ENCODE measurements at places on chromosomes 2 and 18.

DNA sequence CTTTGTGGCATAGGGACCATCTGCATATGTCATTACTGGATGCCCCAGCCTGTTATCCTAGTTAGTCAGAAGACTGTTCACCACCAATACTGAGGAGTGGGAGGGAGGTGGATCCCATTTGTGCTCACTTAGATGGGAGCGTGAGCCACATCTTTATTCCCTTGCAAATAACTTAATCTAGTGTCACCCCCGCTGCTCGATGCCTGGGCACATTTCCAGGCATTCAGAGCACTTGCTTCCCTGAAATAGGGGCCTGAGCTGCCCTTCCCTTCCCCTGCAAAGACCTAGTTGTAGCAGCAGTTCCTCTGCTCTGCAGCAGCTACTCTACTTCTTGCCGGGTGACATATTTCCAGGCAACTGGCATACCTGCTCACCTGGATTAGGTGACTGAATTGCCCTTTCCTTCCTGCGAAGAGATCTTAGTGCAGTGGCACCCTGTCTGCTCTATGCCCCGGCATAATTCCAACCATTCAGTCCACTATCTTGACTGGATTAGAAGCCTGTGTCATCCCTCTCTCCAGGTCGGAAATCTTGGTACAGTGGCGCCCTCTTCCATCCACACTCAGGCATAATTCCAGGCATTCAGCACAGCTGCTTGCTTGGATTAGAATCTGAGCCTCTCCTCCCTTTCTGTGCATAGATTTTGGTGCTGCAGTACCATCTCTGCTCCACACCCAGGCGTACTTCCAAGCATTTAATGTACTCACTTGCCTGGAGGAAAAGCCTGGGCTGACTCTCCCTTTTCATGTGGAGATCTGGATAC is 1389.1 kb upstream of the TMEFF2 start:
- no peak for DNase-seq

DNA sequence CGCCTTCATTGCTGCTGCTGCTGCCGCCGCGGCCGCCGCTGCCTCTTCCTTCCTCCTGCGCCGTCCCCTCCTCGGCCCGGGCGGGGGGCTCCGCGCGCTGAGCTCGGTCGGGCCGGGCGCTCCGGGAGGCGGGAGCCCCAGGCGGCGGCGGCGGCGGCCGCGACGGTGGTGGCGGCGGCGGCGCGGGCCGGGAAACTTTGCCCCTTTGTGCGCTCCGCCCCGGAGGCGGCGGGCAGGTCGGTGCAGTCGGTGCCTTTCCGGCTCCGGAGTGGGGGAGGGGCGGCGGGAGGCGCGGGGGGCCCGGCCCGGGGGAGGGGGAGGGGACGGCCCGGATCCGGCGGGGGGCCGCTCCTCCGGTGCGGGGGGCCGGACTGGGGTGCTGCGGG is 205 bp downstream of the TET3 start:
- peak; percentile 60 for DNase-seq

GRCh38 chr2:223725494-223725893 is 111.9 kb downstream of the AP1S3 start:
- peak; percentile 17 for DNase-seq

GRCh38 chr18:29361843-29362242 is 1184.9 kb upstream of the CDH2 start:
- DNase-seq = no peak

GRCh38 chr18:60870261-60871153 is 462.7 kb upstream of the CDH20 start:
- DNase-seq = no peak

DNA sequence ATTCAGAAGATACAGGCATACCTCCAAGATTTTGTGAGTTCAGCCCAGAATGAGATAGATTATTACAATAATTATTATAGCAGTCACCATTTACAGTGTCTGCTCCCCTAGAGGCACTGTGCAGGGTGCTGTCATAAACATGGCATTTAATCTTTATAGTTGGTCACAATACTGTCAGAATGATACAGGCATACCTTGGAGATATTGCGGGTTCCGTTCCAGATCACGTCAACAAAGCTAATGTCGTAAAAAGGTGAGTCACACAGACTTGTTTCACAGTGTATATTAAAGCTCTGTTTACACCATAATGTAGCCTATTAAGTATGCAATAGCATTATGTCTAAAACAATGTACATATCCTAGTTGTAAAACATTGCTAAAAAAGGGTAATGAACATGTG is 45.6 kb downstream of the ZRANB3 start:
- no peak for DNase-seq

DNA sequence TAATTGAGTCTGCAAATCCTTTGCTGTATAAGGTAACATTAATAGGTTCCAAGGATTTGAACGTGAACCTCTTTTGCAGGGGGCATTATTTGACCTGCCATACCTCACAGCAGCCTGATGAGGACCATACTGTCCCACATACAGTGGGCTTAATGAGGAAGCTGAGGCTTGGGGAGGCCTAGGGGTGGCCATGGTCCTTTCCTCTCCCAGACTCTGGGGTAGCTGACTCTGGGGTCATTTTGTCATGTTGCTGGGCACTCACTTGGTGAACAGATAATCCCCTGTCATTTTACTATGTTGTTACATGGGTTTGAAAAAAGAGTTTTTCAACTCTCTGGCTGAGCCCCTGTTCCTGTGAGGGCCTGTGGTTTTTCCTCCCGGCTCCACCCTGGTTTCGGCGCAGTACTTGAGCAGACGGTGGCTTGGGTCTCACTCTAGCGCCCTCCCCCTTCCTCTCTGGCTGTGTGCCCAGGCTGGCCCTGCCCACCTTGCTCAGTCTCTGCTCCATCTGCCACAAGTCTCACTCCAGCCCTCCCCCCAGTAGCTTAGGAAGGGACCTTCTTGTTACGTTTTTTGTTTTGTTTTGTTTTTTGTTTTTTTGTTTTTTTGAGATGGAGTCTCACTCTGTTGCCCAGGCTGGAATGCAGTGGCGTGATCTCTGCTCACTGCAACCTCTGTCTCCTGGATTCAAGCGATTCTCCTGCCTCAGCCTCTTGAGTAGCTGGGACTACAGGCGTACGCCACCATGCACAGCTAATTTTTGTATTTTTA is 21.0 kb downstream of the INPP4A start:
- DNase-seq = peak; percentile 97

- DNase-seq = no peak
Measured at GRCh38 chr2:108184419-108184818, 55.3 kb upstream of the SULT1C3 start.

- no peak for DNase-seq
Measured at GRCh38 chr2:144015655-144016245, 504.2 kb downstream of the ZEB2 start.

- no peak for DNase-seq
Measured at GRCh38 chr2:61705625-61706024, 148.2 kb downstream of the FAM161A start.

- no peak for DNase-seq
Measured at GRCh38 chr18:55735199-55735855, 147.3 kb upstream of the TCF4 start.

DNA sequence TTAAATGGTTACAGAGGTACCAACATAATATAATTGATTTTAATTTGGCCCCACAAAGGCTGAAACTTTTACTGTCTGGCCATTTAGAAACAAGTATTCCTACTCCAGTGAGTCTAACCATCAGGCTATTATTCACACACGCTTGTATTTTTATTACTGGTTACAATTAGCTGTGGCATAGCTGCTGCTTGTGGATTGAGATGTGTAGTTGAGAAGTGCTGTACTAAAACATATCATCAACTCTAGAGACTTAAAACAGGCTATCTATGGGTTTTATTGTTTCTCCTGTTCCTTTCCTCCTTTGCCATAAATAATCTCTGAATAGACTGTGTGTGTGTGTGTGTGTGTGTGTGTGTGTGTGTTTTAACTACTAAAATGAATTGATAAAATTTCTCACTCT is 530.2 kb downstream of the CCDC85A start:
- no peak for DNase-seq

- no peak for DNase-seq
Measured at GRCh38 chr2:174662459-174662858, 64.9 kb upstream of the WIPF1 start.

DNA sequence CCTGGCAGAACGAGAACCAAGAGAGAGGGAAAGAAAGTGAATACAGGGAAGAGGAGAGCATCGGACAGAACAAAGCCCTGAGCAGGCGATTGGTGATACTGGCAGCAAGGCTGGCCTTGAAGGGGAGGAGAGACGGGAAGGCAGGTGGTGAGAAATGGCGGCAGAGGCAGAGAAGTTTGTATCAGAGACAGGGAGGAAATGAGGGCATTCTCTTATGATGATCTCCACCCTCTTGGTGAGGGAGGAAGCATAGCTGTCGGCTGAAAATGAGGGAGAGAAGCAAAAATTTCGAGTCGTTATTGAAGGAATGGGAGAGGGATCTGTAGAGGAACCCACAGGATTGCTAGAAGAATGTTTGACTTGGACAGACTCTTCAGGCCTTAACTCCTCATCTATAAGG is 80.6 kb downstream of the CLIP4 start:
- DNase-seq = no peak

DNA sequence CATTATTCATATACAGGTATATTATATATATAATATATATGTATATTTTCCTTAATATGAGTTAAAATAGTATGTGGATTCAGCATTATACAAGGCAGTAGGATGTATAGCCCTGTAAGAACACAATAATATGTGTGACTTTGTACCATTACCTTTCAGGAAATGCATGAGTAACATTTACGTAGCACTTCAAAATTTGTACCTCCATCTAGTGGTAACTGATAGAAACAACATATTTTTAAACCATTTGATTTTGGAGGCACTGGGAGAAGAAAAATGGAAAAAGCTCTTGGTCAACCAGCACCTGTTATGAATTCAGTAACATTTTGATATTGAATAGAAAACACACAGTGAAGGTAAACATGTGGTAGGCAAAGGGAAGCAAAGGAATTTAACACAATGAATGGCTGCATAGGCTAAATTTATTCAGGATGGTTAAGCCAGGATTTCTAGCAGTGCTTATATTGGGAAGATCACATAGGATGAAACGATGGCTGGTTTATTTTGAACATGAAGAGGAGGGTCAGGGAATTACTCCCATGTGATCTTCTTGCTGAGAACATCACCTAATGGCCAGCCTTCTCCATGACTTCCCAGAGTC is 565.5 kb downstream of the CCDC85A start:
- DNase-seq = no peak

DNA sequence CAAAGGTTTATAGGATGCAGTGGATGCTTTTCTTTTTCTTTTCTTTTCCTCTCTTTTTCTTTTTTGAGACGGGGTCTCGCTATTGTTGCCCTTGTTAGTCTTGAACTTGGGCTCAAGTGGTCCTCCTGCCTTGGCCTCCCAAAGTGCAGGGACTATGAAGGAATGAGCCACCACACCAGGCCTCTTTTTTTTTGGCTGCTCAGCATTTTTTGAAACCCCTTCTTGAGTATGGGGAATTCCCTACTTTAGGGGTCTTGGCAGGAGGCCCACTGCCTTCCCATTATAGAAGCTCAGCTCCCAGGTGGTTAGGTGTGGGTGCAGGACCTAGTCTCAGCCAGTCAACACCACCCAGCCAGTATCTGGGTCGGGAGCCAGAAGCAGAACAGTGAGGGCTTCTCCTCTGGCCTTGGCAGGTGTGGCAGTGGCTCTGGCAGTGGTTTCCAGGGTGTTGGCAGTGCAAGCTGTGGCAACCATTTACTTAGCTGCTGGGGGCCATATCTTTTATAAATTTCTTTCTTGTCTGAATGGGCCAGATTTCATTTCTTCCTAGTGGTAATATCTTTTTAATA is 51.4 kb upstream of the ACYP2 start:
- no peak for DNase-seq

- no peak for DNase-seq
Measured at GRCh38 chr2:212213191-212213590, 325.4 kb downstream of the ERBB4 start.

DNA sequence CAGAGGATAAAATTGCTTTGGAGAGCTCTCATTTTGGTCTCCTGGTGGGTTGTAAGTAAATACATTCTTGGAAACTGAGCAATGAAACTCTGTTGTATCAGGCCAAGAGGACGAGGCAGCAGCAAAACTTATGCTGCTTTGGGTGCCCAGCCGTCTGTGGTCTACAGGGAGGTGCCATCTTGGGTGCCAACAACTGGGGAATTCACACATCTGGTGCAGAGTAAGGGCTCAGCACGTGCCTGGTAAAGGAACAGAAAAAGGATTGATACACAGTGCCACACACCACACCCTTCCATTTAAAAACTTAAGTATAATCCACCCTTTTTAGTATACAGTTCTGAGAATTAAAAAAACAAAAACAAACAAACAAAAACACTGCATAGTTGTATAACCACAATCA is 221.9 kb downstream of the TSN start:
- DNase-seq = no peak

- no peak for DNase-seq
Measured at GRCh38 chr2:233572468-233572867, 5.9 kb upstream of the USP40 start.

GRCh38 chr2:70779491-70779890 is 11.0 kb downstream of the FIGLA start:
- DNase-seq = no peak

GRCh38 chr2:194257095-194257494 is 1399.9 kb upstream of the SLC39A10 start:
- DNase-seq = no peak

- no peak for DNase-seq
Measured at GRCh38 chr2:70513738-70514137, 39.9 kb downstream of the TGFA start.

- peak; percentile 85 for DNase-seq
Measured at GRCh38 chr2:162261032-162261945, 18.0 kb upstream of the FAP start.

DNA sequence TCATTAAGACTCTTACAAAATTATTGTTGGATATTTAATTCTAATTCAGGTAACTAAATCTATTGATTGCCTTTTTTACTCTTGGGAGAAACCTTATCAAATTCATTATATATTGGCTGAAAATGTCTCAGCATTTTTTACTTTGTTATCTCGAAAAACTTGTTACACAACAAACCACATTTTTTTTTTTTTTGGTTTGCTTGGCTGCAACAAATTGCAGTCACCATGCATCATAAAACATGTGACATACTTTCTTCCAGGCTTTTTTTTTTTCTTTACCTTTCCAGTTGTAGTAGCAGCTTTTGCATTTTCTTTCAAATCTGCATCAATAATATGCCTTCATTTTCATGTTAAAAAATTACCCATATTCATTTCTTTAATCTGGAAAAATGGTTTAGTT is 186.7 kb downstream of the TDRD15 start:
- no peak for DNase-seq

DNA sequence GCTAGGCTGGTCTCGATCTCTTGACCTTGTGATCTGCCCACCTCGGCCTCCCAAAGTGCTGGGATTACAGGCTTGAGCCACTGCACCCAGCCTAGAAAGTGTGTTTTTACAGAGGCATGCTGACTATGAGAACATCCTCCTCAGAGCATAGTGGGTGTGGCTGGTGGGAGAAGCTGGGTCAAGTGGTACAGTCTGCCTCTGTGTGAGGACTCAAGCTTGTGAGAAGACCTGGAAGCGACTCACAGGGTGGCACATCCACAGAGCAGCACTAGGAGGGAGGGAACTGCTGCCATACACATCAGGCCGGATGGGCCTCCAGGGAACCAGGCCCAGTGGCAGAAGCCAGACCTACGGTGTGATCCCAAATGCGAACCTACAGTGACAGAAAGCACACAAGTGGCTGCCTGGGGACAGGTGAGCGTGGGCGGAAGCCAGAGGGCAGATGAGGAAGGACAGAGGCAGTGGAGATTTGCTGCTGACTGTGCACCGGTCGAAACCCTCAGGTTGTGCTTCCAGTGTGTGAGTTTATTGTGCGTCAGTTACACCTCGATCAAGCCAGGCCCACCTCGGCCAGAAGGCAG is 8.9 kb downstream of the ARHGEF4 start:
- DNase-seq = no peak

All from HL-60 (cell line).